ENCODE measurements at places on chromosomes 16 and 17.

GRCh38 chr17:64635647-64636305 lies 26.3 kb downstream of the SMURF2 start:
- DNase-seq = no peak

- DNase-seq = no peak
Observed at GRCh38 chr17:60327901-60328273, 64.0 kb downstream of the USP32 start.

- DNase-seq = no peak
Observed at GRCh38 chr17:50093807-50094206, 1.3 kb upstream of the PDK2 start.

DNA sequence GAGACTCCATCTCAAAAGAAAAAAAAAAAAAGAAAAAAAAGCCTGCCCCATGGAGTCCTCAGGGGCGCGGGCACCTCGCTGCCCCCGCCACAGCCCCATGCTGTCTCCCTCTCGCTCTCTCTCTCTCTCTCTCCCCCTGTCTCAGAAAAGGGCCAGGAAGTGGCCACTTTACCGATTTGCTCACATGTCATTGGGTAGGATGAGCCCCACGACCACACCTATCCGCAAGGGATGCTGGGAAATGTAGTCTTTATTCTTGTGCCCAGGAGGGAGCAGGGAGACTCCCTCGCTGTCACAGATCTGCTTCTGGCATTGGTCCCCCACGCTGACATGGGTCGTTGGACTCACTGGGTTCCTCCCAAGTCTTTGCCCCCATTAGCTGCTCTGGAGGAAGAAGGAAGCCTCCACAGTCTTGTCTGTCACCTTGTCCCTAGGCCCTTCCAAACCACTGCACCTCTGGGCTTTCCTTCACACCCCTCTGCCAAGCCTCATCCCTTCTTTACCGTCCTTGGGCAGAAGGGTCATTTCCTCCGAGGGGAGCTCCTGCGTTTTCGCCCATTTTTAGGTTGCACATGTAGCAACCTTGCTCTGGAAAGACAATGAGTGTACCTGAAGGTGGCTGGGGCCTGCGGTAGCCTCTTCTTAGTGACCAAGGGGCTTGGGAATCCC lies 6.9 kb upstream of the GJD3 start:
- peak; percentile 41 for DNase-seq

DNA sequence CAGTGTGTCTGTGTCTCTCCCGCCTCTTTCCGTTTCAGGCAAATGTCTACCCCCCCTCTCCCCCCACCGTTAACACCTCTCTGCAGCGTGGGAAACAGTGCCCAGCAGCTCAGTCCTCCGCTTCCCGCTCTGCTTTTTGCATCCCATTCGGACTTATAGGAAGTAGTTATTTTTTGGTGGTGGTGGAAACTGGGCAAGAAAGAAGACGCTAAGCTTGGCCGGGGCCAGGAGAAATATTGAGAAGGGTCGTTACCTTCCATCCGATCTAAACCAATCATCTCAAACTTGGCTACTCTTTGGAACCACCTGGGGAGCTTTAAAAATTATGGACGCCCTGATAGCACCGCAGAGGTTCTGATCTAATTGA lies 499 bp upstream of the HLF start:
- DNase-seq = no peak

GRCh38 chr17:73720187-73720834 lies 76.1 kb upstream of the SDK2 start:
- DNase-seq = no peak

DNA sequence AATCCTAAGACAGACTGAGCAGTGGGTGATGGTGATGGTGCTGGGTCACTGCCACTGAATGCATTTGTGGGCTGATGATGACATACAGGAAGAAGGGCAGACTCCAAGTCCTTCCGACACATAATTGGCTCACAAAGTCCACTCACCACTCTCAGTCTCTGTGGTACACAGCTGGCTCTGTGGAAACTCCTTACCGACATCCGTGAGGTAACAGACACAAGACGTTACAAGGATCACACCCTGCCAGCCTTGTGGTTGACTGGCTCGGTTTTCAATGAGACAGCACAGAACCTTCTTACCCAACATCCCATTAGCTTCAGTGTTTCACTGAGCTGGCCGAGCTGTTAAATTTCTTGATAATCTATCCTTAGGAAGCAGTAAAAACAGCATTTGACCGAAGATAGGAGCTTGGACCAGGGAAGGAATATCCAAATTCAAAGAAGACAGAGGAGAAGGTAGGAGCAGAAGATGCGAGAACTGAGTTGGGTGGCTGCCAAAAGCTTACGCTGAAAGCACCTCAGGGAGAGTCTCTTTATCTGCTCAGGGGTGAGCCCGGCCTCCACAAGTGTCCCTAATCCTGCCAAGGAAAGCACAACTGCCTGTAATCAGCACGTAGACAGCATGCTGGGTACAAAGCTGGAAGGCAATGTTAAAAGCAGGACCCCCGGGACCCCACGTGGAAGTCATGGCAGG lies 5.5 kb upstream of the MXRA7 start:
- peak; percentile 84 for DNase-seq

- DNase-seq = no peak
Observed at GRCh38 chr17:66948061-66948750, 16.3 kb upstream of the CACNG4 start.

DNA sequence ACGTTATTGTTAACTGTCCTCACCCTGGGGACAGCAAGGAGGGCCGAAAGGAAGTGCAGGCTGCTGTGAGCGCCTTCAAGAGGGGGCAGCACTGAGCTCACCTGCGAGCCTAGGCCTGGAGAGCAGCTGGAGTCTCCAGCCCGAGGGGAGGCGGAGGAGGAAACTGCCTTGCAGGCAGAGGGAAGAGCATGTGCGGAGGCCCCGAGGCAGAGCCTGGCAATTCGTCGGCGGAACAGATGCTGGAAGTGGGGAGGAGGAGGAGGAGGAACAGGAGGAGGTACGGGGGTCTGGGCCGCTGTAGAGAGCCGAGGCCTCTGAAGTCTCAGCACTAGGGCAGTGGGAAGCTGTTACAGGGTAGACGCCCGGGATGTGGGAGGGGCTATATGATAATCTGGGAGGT lies 49.6 kb upstream of the PLCG2 start:
- no peak for DNase-seq
